Cardiac ventricle fibroblast (primary cell): ENCODE measurements at places on chromosomes 7 and 10. TPM values are rescaled to one million over a fixed set of nuclear protein-coding genes. Genes with fewer than 3 reads are reported as not detected.

ZNF783 gene
- 7.3 and 8.3 TPM in 2 replicates for total RNA-seq

CYP3A7 gene
- not detected in 2 replicates for total RNA-seq

NKX1-2 gene
- not detected in 2 replicates for total RNA-seq

CLCN1 gene
- not detected in 2 replicates for total RNA-seq
